ENCODE measurements at places on chromosomes 12 and 14. TPM values are rescaled to one million over a fixed set of nuclear protein-coding genes. Genes with fewer than 3 reads are reported as not detected.

The MANSC4 gene
- not detected for total RNA-seq

The FAM90A1 gene
- not detected for total RNA-seq

The APOF gene
- total RNA-seq = not detected

The FAM186B gene
- total RNA-seq = 0.16 TPM

The CSRNP2 gene
- 13.1 TPM for total RNA-seq

The CD163 gene
- total RNA-seq = 0.15 TPM

The SIX6 gene
- not detected for total RNA-seq

The CISTR gene
- not detected for total RNA-seq

The KERA gene
- not detected for total RNA-seq

The TPH2 gene
- total RNA-seq = not detected

The TRIM9 gene
- total RNA-seq = 15.6 TPM

The PRICKLE1 gene
- total RNA-seq = 0.68 TPM

The RNASE1 gene
- 0.17 TPM for total RNA-seq

The DGLUCY gene
- 19.7 TPM for total RNA-seq

The KRT6C gene
- not detected for total RNA-seq

The RERG gene
- 0.20 TPM for total RNA-seq

The CHMP4A gene
- 81.2 TPM for total RNA-seq

The BICDL1 gene
- total RNA-seq = 4.7 TPM

The ERP27 gene
- total RNA-seq = not detected

The OR6C4 gene
- total RNA-seq = not detected

The GPR68 gene
- total RNA-seq = not detected

The CBLN3 gene
- total RNA-seq = 1.7 TPM

The SPTLC2 gene
- total RNA-seq = 29.4 TPM

The TMEM229B gene
- 0.23 TPM for total RNA-seq

The THTPA gene
- 11.1 TPM for total RNA-seq

The PRIMA1 gene
- total RNA-seq = 0.29 TPM

The CD27 gene
- not detected for total RNA-seq

The DPF3 gene
- total RNA-seq = 0.06 TPM

The SMIM41 gene
- total RNA-seq = not detected

The MDGA2 gene
- total RNA-seq = not detected

The CIT gene
- 11.0 TPM for total RNA-seq

The DPPA3 gene
- total RNA-seq = not detected

The CLEC4D gene
- total RNA-seq = not detected

The WBP11 gene
- 48.1 TPM for total RNA-seq

The PTCSC3 gene
- total RNA-seq = not detected

The TC2N gene
- total RNA-seq = 0.70 TPM

The ERBB3 gene
- 1.4 TPM for total RNA-seq

The SERPINA12 gene
- not detected for total RNA-seq

The PPM1A gene
- total RNA-seq = 30.4 TPM
